ENCODE measurements at places on chromosomes 7 and 10.

- DNase-seq = no peak
These were observed 119.5 kb downstream of the HIPK2 start for GRCh38 chr7:139658296-139658695.

DNA sequence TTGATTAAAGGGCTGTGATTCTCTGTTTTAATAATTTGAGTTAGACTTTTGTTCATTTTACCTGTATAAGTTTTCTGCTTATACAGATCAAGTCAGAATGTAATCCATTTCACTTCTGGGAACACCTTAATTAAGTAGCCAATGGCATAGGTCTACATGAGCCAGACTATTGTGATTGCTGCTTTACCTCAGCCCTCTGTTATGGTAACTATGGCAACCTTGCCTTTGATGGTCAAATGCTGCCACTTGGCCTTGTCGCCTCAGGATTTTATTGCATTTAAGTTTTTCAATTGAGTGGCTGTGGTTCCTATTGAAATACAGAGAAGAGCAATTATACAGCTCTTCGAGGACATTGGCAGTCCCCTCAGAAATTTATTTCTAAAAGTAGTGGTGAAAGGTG is 64.3 kb upstream of the TMEM106B start:
- DNase-seq = peak; percentile 5

- no peak for DNase-seq
These were observed 1331.6 kb upstream of the SORCS1 start for GRCh38 chr10:108496106-108496505.

- no peak for DNase-seq
These were observed 72.0 kb upstream of the ANK3 start for GRCh38 chr10:60461688-60462087.

GRCh38 chr10:86078639-86079035 is 288.0 kb downstream of the GRID1 start:
- no peak for DNase-seq

DNA sequence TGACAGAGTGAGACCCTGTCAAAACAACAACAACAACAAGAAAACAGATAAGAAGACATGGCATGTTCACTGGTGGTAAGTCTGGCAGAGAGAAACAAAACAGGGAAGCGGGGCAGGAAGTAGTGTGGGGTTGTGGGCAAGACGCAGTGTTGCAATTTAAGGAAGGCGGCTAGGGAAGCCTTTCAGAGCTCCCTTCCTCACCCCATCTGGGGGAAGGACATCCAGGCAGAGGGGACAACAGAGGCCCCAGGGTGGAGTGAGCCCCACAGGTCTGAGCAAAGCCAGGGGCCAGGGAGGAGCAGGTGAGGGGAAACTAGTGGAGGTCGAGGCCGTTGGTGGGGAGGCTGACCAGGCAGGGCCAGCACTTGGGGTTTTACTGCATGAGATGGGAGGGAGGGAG is 16.8 kb downstream of the LAT2 start:
- peak; percentile 42 for DNase-seq

GRCh38 chr10:66828957-66829356 is 96.9 kb upstream of the LRRTM3 start:
- DNase-seq = no peak

DNA sequence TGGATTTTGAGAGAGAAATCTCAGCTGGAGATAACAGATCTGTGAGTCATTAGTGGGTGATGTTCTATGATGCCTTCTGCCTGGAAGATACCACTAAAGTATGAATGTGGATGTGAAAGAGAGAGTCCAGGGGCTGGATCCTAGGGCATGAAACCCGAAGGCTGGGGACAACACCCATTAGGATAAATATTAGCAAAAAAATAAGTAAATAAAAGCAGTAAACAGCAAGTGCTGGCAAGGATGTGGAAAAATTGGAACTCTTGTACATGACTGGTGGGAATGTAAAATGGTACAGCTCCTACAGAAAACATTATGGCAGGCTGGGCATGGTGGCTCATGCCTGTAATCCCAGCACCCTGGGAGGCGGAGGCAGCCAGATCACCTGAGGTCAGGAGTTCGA is 16.6 kb upstream of the MGMT start:
- DNase-seq = no peak

DNA sequence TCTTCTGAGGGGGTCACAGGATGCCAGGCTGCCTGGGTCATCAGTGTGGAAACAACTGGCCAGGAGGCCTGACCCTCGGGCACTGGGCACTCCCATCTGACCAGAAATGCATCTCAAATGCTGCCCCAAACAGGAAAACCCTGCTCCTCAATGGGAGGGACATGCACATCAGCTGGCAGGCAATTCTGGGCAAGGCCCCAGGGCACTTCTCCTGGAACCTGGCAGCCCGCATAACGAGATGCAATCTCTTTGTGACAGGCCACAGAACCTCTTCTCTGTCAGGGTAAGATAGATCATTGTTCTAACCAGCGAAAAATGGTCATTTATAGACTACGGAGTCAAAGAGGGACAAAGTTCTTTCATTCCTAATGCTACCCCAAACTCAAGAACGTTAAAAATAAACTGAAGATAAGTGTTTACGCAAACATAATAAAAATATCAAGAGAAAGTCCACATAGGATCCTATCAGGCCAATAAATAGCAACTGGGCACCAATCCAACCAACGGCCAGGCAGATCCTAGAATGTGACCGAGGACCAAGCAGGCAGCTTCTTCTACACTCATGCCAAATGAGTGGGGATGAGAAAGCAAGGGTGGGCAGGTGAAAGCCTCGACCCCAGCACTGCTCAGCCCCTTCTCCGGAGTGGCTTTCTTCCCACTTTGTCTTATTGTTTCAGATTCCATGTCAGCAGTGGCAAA is 212.3 kb downstream of the TCERG1L start:
- no peak for DNase-seq

DNA sequence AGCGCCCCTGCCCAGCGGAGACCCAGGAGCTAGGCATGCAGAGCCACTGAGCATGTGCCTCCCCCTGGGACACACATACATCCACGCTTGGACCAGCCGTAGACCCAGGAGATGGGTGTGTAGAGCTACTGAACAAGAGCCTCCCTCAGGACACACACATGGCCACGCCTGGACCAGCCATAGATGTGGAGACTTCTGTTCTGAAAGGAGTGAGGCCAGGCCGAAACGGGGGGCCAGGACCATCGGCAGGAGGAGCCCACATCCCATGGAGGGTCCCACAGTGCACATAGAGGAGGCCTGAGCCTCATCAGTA is 340.4 kb downstream of the TCERG1L start:
- DNase-seq = no peak
